ENCODE measurements at places on chromosomes 2 and 18.

GRCh38 chr2:184611361-184612085, 13.2 kb downstream of the ZNF804A start:
- DNase-seq: no peak

DNA sequence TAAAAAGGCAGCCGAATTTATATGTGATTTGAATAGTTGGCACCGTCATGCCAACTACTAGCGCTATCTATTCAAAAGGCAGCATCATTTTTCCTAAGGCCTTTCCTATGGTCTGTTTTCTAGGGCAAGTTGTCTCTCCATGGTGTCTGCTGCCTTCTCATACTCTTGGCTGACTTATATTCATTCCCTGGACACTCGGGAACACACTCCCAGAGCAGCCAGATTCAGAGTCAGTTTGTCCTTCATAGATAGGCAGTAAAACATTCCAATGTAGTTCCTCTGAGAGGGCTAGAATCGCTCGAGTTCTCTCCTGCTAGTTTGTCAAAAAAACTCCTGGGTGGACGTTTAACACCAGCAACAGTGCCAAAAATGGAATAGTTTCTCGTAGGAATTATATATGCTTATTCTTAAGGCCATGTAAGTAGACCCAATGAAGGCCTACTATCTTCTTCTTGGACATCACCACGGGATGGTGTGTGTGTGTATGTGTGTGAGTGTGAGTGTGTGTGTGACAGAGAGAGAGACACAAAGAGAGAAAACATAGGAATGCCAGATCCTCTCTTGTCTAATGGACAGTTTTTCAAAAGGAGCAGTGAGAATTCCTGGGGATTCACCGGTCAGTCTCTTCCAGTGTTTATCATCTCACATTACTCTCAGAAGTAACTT, 129.3 kb upstream of the CTAGE1 start:
- no peak for DNase-seq

- DNase-seq: no peak
Measured at GRCh38 chr2:238791354-238791753, 56.5 kb upstream of the TWIST2 start.

DNA sequence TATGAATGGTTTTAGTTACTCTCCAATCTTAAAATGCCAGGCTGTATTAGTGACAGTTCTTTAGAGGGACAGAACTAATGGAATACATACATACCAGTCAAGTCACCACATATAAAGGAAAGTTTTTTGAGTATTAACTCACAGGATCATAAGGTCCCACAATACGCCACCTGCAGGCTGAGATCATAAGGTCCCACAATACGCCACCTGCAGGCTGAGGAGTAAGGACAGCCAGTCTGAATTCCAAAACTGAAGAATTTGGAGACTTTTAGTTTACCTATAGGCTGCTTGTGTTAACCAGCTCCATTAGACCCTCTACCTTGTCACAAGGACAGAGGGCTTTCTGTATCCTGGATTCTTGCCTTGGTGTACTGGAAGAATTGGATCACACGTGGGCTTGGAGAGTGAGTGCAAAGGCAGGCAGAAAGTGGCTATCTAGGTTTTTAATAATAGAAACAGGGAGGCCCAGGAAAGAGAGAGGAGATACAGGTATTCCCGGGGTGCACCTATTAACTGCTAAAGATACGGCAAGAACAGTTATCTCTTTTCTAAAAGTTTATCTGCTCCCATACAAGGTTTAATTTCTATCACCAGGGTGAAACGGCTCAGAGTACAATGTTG, 234.9 kb upstream of the CYRIA start:
- no peak for DNase-seq

DNA sequence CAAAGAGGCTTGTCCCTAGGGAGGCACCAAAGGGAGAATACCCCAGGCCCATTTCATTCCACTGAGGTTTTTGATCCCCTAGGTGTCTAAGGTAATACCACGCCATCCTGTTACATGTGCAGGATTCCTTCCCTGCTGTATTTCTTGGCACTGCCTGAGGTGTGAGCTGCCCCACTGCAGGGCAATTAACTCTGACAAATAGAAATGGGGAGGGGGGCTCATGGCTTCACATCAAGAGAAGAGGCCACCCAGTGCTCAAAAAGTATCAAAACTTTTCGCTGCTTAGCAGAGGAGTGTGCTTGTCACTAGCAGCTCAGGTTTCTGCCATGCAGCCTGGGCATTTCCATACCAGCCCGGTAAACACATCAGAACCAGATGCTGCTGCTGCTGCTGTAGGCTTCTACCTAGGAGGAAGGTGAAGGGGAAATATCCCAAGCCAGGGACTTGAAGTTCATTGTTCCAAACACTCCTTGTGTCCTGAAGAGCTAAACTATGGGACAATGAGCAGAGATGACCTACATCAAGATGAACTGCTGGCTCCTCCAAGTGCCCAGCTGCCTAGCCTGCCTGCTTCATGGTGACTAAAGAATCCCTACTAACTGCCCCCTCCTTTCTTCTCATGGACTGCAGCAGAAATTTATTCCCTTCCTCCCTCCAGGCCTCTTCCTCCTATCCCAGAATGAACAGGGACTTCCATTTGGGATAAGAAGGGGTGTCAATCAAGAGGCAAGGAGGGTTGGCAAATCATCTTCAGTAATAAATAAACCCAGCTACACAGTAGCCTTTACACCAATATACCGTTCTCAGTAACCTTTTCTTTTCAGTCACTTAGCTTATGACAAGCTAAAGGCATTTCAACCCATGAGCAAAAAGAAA, 16.4 kb downstream of the POU3F3 start:
- DNase-seq: no peak

DNA sequence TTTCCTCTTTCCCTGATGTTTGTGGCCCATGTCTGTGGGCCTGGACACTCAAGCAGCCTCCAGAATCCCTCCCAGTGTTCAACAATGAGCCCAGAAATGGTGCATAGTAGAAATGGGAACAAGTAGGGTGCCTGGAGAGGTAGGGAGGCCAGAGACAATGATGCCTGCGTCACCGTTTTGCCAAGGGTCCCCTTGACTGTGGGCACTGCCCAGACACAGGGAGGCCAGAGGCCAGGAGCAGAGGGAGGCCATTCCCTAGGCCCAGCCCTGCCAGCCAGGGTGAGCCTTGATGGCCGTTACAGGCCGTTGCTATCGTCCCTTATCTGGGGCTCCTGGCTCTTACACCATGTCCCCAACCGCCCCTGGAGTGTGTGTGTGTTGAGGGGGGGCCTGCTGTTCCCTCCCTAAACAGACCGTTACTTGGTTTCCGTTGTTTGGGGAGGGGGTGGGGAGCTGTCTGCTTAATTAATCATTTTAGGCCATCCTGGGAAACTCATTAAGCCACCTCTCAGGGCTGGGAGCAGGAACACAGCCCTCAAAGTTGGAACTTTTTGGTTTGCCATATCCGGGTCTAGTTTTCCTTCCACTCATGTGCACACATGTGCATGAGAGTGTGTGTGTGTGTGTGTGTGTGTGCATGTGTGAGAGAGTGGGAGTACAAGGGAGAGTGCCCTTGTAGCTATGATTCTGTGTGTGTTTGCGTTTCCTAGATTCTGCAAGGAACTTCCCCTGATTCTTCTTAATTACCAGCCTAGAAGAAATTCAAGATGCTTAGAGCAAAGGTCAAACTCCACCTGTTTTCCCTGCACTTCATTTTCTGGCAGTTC, 135.2 kb upstream of the HAAO start:
- no peak for DNase-seq

DNA sequence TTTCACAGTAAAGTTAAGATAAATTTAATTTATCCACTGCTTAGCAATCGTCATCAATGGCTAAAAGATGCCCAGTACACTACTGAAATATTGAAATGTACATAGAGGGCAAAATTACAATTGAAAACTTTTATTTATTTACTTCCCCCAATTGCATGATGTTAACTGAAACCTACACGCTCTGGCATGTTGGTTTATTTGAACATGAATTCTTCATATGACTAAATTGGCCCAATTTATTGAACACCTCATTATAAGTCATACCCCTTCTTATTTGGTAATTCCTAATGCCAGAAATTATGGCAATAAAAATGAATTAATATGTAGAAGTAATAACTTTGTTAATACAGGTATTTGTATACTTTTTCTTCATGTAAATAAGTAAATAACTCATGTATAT, 183.0 kb upstream of the ZC3H15 start:
- DNase-seq: no peak

GRCh38 chr2:120241684-120242083, 11.0 kb upstream of the RALB start:
- no peak for DNase-seq

GRCh38 chr2:74578408-74578807, 23.9 kb downstream of the DOK1 start:
- no peak for DNase-seq

DNA sequence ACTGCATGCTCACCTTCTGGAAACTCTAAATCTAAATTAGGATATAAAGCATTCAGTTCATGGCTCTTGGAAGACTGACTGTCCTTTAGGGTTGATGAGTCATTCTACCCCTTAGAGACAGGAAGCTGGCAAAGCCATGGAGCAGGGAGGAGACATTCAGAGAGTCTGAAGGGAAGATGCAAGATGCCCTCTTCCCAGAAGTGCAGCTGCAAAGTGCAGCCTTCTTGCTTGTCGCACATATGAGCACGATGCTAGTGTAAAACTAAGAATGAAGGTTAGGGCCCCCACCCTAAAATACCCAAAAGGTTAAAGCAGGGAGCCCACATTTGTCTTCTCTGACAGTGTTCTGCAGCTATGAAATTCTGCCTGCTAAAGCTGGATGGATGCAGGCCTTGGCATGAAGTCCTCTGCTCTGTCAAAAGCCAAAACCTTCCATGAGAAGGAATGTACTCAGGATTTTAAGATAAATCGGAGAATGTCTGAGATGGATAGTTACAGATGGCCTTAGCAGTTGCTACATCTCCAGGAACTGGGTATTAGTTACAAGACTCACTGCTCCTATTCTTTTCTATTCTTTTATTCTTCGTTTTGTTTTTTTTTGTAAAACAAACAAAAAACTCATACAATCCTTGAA, 89.7 kb downstream of the POLE4 start:
- DNase-seq: no peak

GRCh38 chr18:63467699-63468098, 9.1 kb upstream of the SERPINB5 start:
- no peak for DNase-seq

DNA sequence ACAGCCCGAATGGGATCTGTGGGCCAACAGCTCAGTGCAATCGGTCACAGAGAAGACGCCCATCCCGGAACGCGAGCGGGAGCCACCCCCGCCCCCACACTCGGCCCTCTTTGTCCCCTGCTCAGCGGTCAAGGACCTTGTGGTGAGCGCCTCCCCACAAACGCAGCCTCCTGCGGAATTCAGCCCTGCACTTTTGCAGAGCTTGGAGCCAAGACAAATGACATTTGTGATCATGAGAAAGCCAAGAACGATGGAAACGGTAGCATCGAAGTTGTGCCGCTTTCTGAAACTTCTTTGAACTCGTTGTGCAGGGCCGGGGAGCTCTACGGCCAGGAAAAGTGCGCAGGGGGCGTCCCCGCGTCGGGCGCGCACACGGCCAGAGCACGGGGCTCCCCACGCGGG, 6.7 kb upstream of the SALL3 start:
- no peak for DNase-seq

- DNase-seq: no peak
Measured at GRCh38 chr2:136750065-136750464, 15.3 kb upstream of the THSD7B start.

- DNase-seq: no peak
Measured at GRCh38 chr18:71707985-71708500, 836.1 kb downstream of the CBLN2 start.
